ENCODE measurements at places on chromosomes 11 and 22.

- no peak for DNase-seq
Measured at GRCh38 chr11:113552271-113552670, 77.1 kb upstream of the DRD2 start.

- peak; percentile 29 for DNase-seq
Measured at GRCh38 chr22:37599153-37599552, 9.5 kb upstream of the GGA1 start.

GRCh38 chr11:67449116-67449844, 3.2 kb downstream of the GPR152 start:
- DNase-seq: no peak

DNA sequence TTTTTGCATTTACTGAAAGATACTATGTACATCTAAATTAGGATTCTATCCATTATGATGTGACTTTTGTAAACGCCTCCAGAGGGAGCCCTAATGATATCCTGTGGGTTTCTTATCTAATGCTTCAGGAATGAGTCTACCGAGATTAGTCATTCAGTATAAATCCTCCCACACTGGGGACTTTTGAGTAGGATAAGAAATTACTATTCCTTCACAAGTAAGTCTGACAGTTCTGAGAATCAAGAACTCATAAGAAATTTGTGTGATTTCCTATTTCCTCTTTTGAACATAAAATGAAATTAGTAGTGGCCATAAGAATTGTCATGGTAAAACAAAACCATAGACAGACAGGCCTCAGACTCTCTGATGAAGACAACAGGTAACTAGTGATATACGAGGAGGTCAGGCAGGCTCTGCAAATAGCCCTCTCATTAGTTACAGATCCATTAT, 10.0 kb upstream of the OR5M1 start:
- peak; percentile 78 for DNase-seq

- no peak for DNase-seq
Measured at GRCh38 chr11:10385696-10386095, 69.4 kb upstream of the AMPD3 start.

- no peak for DNase-seq
Measured at GRCh38 chr11:107751082-107751481, 39.2 kb upstream of the SLN start.

DNA sequence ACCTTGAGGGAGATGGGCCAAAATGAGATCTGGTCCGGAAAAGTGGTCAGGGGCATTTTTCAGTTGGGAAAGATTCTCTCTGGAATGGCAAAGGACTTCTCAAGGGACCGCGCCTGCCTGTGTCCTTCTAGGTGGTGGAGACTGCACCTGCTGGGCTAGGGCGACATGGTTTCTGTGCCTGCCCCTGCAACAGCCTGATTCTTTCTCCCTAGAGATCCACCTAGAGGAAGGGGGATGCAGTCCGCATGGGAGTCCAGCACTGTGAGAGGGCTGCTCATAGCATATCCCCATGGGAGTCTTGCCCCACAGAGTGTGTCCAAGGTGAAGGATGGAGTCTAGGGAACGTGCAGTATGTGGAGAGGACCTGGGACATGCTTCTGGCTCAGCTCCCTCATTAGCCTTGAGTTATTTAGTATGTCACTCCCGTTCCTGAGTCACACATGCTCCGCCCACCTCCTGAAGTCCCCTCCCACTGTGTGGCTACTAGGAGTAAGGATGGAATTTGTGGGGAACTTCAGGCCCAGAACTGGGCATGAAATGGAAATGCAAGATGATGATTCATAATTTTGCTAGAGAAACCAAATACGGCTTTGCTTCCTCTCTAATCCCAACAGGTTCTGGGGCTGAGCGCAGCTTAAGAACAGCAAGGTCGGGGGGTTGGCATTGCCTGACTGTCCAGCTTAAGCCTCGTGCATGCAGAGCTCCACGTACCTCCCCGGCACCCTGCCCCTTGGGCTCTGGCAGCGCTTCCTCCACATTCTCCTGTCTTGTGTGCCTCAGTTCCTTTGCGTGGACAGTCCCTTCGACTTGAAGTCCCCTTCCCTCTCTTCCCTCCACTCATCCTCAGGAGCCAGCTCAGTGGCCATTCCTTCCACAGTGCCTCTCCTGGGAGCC, 35.0 kb downstream of the GRIK4 start:
- peak; percentile 92 for DNase-seq

DNA sequence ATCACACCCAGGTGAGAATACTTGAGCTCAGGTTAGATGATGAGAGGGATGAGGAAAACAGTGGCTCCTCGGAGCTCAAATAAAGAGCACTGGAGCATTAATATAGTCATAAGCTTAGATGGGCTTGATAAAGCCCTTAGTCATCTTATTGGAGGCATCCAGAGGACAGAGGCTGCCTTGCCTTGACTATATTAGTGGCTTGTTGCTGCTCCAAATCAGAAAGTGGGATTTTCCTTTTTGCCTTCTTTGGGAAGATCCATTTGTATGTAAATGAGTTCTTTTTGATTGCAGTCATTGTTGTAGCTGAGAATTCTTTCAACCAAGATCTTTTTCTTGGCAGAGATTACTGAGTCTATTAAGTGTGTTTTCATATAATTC, 18.9 kb downstream of the ADM start:
- DNase-seq: no peak

- no peak for DNase-seq
Measured at GRCh38 chr11:67438158-67438902, 848 bp upstream of the PTPRCAP start.

GRCh38 chr11:65637794-65638419, at the start of gene SIPA1:
Gene SIPA1, plus strand, starts transcription at chr11:65638101. Its CDS starts 2,821 bp downstream, at chr11:65640922.
- DNase-seq: peak; percentile 67

DNA sequence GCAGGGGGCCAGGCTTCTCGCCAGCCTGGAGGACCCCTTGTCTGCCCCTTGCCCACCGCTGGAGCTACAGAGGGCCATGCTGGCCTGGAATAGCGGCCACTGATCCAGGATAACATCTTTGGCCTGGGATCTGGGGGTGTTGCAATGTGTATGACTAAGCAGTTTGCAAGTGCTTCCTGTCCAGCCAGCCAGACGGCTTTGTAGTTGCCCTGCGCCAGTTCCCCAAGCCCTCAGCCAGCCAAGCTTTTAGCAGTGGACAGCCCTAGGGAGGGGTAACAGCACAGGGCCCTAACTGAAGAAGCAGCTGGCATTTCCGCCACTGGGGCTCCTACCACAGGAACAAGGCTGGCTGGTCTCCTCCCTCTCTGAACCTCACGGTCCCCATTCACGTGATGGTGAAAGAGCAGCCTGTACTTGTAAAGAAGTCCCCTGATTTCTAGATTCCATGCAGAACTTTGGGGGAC, 32.1 kb downstream of the UQCR10 start:
- peak; percentile 95 for DNase-seq

DNA sequence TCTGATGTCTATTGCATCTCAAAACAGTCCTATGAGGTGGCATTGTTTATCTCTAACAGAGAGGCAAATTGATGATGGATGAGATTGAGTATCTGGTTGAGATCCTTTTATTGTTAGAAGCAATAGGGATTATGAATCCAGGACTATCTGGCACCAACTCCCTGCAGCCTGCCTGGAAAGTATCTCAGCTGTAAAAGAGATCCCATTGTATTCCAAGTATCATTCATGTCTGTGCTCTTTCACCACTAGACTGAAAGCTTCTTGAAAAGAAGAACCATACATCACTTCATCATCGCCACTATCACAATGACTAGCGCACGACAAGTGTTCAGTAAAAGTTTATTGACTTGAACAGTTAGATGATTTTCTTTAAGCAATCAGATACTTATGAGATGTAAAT, 41.9 kb upstream of the PCF11 start:
- no peak for DNase-seq

- DNase-seq: peak; percentile 80
Measured at GRCh38 chr11:65427691-65428577, 5.3 kb downstream of the NEAT1 start.

DNA sequence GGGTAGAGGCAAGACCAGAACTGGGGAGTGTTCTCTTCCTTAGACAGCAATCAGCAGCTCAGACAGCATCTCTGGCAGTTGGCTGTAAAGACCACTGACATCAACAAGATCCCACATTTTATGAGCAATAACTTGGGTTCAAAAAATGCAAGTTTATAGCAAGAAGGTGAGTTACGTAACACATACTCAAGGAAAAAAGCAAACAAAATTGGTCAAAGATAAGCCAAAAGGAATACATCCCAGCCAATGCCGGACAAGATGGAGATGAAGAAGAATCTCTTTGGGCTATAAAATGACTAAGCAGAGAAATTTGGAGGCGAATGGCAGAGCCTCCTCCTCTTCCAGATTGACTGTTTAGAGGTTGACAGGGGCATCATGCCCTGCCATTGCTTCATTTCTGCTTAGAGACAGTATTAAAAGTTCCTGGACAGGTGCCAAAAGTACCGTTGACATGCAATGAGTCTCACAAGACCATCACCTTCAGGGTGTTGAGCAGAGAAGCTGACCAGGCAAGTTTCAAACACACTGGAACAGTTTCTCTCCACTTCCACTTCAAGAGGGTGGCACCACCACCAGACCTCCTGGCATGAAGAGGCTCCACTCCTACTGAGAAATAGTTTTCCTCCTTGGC, 55.9 kb downstream of the ENDOD1 start:
- peak; percentile 40 for DNase-seq

Data from epithelial cell of esophagus (primary cell).